T-helper 2 cell treated with Interferon-gamma antibody and Interleukin-4, amounts not matched to agents 100 ng/mL and 5 ng/mL, for 36 hours (primary cell): ENCODE measurements at places on chromosomes 7 and 10. TPM values are rescaled to one million over a fixed set of nuclear protein-coding genes. Genes with fewer than 3 reads are reported as not detected.

The PCDH15 gene
- not detected in 2 replicates for total RNA-seq

The LRMDA gene
- total RNA-seq, result not detected in 2 replicates

The ENKUR gene
- not detected in 2 replicates for total RNA-seq

The ADAM8 gene
- total RNA-seq, result 153 and 157 TPM in 2 replicates

The ASZ1 gene
- not detected in 2 replicates for total RNA-seq

The PRKAR2B gene
- 0.25 TPM in 2 replicates for total RNA-seq

The STAG3 gene
- total RNA-seq, result 19.2 and 21.7 TPM in 2 replicates

The TMEM26 gene
- not detected in 2 replicates for total RNA-seq

The ERVW-1 gene
- not detected in 2 replicates for total RNA-seq

The AKR1C4 gene
- total RNA-seq, result not detected in 2 replicates

The BLOC1S2 gene
- 49.5 and 50.0 TPM in 2 replicates for total RNA-seq

The SFTPA1 gene
- not detected in 2 replicates for total RNA-seq

The ABCB4 gene
- not detected in 2 replicates for total RNA-seq

The SLC26A5 gene
- total RNA-seq, result not detected in 2 replicates

The TAS2R4 gene
- 1.1 TPM in 2 replicates for total RNA-seq

The C10orf67 gene
- total RNA-seq, result not detected in 2 replicates

The RNF32 gene
- total RNA-seq, result 3.9 and 4.8 TPM in 2 replicates

The PHKG1 gene
- 3.6 and 3.7 TPM in 2 replicates for total RNA-seq

The ASAH2 gene
- total RNA-seq, result 1.3 and 1.7 TPM in 2 replicates

The THNSL1 gene
- total RNA-seq, result 1.6 and 2.3 TPM in 2 replicates

The CALN1 gene
- not detected in 2 replicates for total RNA-seq

The MRM2 gene
- total RNA-seq, result 34.0 and 35.3 TPM in 2 replicates

The CLDN3 gene
- total RNA-seq, result not detected in 2 replicates

The PON3 gene
- total RNA-seq, result 0.25 TPM in 1 of 2 replicates, not detected in the other

The CUZD1 gene
- total RNA-seq, result 3.4 and 4.1 TPM in 2 replicates

The SRGN gene
- total RNA-seq, result 215 and 220 TPM in 2 replicates

The CFAP58 gene
- total RNA-seq, result 0.39 and 0.55 TPM in 2 replicates

The IQUB gene
- total RNA-seq, result not detected in 2 replicates

The REEP3 gene
- total RNA-seq, result 18.2 and 19.9 TPM in 2 replicates

The HMX2 gene
- total RNA-seq, result not detected in 2 replicates

The NKX6-2 gene
- total RNA-seq, result not detected in 2 replicates

The OLAH gene
- 0.18 TPM in 1 of 2 replicates, not detected in the other for total RNA-seq

The SHTN1 gene
- total RNA-seq, result 0.32 and 0.75 TPM in 2 replicates

The ANXA8 gene
- total RNA-seq, result 5.8 and 6.0 TPM in 2 replicates

The EGR2 gene
- total RNA-seq, result 5.7 and 6.5 TPM in 2 replicates

The STOX1 gene
- total RNA-seq, result 0.70 and 0.73 TPM in 2 replicates

The GRID2IP gene
- 0.07 TPM in 1 of 2 replicates, not detected in the other for total RNA-seq

The CHST15 gene
- 0.05 TPM in 1 of 2 replicates, not detected in the other for total RNA-seq

The GPR15LG gene
- not detected in 2 replicates for total RNA-seq

The LIMK1 gene
- total RNA-seq, result 19.5 and 24.9 TPM in 2 replicates

The IGFBP3 gene
- 1.3 and 1.5 TPM in 2 replicates for total RNA-seq

The PRKCQ gene
- 57.3 and 57.6 TPM in 2 replicates for total RNA-seq

The OR13A1 gene
- total RNA-seq, result not detected in 2 replicates

The VOPP1 gene
- total RNA-seq, result 73.7 and 76.0 TPM in 2 replicates

The AGAP9 gene
- total RNA-seq, result 16.1 and 18.2 TPM in 2 replicates

The BAZ1B gene
- 103 and 105 TPM in 2 replicates for total RNA-seq

The WNT2 gene
- not detected in 2 replicates for total RNA-seq

The NACAD gene
- 0.02 TPM in 1 of 2 replicates, not detected in the other for total RNA-seq
